H1 (cell line): ENCODE measurements at places on chromosomes 5 and 9.

DNA sequence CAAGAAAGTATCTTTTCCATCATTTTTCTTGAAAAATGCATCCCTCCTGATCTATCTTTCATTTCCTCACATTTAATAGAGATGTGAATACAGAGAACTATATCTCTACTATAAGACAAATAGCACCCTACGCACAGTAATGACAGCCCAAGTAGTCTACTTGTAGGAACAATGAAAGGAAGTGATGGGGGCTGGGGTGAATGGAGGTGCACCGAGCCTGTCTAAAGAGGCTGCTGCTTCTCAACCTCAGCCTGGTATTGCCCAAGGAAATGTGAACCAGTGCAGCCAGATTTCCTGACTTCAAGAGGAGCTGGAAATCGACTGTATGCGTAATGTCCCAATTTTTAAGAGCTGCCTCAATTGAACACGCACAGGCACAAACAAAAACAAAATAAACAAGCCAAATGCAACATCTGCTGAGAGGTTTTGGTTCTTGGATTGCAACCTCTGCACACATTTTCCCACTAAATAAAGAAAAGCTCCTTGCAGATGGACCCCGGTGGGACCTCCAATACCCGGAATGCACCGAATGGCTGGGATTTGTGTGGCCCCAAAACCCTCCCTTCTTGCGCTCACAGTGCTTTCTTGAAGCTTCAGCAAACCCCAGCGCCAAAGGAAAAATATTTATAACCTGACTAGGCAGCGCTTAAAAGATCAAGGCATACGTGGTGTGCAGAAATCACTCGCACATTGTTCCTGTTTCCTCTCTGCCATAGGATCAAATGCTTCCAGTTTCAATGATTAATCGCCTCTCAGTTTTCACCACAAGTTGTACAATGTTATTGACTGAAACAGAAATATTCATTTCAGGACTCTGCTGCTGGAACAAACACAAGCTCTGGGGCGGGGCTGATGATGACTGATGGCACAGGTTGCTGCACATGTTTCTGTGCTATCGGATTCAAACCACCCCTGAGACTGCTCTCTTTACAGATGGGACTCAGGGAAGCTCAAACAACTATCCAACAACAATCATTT is 68.3 kb downstream of the KCNIP1 start:
- no peak for DNase-seq

GRCh38 chr9:107243742-107244141 is 39.3 kb upstream of the RAD23B start:
- no peak for DNase-seq

- no peak for DNase-seq
These were observed 137.5 kb downstream of the RGS3 start for GRCh38 chr9:113600871-113601614.

DNA sequence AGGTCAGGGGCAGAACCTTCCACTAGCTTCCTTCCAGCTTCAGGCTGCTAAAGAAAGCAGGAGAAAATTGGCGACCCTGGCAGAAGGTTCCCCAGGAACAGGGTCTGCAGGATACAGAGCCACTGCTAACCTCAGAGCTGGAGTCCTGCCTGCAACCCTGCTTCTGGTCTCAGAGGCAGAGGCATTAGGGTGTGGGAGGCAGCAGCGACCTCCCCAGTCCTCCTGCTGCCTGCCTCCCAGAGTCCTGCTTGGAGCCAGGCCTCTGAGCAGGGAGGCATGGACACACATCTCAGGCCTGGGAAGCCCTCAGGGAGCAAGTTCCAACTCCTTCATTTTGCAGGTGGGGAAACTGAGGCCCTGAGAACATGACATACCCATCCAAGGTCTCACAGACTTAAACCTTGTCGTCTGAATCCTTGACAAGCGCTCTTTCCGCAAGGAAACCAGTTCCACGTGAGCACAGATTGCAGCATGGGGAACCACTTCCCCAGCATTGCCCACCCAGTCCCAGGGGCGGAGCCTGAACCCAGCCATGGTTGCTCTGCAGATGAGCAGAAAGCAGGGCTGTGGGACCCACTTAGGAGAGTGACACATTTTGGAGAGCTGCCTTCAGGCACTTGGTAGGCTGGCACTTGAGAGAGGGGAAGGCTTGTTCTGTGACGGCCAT is 28.2 kb upstream of the HAND1 start:
- DNase-seq, result no peak

DNA sequence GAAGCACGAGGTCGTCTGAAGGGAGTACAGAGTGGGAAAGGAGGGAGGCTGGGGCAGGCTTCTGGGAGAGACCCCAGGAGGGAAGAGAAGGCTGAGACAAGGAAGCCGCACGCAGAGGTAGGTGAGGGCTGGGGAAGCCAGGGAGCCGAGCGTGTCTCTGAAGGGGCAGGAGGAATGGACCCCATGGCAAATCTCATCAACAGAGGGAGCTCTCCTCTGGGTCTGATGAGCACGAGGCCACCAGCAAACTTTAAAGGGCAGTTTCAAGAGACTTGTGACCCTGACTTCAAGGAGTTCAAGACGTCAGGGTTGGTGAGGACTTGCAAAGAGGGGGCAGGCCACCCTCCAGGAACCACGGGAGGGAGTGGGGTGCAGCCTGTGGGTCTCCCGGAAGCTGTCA is 326.2 kb upstream of the IRX2 start:
- no peak for DNase-seq

GRCh38 chr5:105917189-105917588 is 1753.5 kb downstream of the EFNA5 start:
- no peak for DNase-seq
